ENCODE measurements at places on chromosomes 7 and 10.
A peak's percentile ranks its signal among the peaks of the same experiment; 100 is the strongest.

GRCh38 chr7:96177353-96177752 is 144.5 kb downstream of the SLC25A13 start:
- DNase-seq = no peak

- DNase-seq = no peak
Observed at GRCh38 chr7:98795741-98796493, 73.9 kb downstream of the TMEM130 start.

- DNase-seq = no peak
Observed at GRCh38 chr7:114832906-114833595, 88.8 kb upstream of the MDFIC start.

DNA sequence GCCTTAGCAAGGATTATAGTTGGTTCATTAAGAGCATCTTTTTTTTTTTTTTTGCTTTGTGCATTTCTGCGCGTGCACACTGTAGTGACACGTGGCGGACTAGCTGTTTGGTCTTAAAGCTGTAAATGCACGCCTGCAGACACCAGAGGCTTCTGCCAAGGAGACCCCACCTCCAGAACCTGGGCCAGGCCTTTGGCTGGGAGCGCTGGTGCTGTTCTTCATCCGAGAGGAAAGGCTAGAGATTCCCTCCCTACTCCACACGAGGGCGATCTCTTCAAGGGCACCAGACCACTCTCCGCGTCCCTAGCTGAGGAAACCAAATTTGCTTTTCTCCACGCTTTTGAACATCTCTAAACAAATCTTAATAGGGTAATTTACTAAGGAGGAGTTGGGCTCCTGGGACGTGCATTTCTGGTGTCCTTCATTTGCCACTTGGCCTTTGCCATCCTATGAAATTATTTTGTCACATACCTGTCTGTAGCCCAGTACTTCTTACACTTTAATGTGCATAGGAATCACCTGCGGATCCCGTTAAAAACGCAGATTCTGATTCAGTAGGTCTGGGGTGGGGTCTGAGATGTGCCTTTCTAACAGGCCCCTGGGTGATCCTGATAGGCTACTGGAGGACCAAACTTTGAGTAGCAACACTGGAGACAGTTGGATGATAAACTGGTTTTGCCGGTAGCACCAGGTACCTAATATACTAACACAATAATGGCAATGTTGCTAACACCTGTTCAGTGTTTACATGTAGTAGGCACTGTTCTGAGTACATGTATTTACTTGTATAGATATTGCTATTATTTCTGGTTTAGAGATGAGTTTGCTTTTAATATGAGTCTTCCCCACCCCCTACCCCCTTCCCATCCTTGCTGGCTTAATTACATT is 1.3 kb upstream of the SLC26A5 start:
- peak; percentile 50 for DNase-seq

DNA sequence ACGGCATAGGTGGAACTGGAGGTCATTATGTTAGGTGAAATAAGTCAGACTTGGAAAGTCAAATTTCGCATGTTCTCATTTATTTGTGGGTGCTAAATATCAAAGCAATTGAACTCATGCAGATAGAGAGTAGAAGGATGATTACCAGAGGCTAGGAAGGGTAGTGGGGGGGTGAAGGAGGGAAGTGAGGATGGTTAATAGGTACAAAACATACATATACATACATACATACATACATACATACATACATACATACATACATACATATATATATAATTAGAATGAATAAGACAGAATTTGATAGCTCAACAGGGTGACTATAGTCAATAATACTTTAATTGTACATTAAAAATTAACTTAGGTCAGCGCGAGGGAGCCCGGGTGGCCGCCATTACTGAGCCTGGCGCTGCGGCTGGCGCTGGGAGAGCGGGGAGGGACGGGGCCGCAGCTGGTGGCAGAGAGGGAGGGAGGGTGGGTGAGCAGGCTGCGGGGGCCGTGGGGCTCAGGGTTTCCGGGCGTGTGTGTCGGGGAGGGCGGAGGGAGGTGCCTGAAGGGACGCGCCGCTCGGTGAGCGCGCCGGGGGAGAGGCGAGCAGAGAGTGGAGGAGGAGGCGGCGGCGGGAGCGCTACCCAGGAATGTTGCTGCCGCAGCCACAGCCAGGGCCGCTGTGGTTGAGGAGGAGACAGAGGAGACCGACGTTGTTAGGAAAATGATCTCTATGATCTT is 85.8 kb upstream of the EGFR start:
- peak; percentile 81 for DNase-seq

DNA sequence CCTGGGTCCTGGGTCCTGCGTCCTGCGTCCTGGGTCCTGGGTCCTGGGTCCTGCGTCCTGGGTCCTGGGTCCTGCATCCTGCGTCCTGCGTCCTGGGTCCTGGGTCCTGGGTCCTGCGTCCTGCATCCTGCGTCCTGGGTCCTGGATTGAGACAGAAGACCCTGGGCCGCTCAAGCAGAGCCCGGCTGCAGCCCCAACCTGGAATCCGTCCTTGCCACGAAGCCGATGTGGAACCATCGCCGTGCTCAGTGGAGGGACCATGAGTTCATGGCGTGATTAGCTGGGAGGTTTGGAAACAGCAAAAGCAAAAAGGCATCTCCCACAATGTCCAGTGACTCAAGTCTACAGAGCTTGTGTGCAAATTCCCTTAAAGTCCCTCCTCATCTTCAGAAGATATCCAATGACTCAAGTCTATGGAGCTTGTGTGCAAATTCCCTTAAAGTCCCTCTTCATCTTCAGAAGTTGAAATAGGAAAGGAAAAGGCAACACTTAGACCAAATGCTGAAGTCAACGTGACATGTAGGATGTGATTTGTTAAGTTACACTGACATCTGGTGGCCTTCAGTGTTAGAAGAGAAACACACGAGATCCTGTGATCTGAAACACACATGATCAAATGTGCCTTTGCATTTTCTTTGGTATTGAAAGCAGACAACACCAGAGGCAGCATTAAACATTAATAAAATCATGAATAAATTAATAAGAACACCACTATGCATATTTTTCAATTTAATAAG is 179.9 kb downstream of the PTPRN2 start:
- DNase-seq = peak; percentile 51

- no peak for DNase-seq
Observed at GRCh38 chr10:74223755-74224529, 72.9 kb downstream of the ADK start.

DNA sequence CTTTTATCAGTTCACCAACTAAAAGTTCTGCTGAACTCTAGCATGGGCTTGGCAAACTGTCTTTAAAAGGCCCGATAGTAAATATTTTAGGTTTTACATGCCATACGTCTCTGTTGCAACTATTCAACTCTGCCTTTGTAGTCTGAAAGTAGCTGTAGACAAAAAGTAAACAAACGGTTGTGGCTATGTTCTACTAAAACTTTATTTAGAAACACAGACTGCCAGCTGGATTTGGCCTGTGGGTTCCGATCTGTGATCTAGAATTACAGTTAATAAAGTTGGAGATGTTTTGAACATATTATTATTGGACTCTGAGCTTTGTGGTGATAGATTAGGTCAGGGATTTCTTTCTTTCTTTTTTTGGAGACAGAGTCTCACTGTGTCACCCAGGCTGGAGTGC is 33.1 kb downstream of the VPS50 start:
- DNase-seq = no peak

- no peak for DNase-seq
Observed at GRCh38 chr10:5557799-5558771, 33.3 kb downstream of the CALML3 start.

DNA sequence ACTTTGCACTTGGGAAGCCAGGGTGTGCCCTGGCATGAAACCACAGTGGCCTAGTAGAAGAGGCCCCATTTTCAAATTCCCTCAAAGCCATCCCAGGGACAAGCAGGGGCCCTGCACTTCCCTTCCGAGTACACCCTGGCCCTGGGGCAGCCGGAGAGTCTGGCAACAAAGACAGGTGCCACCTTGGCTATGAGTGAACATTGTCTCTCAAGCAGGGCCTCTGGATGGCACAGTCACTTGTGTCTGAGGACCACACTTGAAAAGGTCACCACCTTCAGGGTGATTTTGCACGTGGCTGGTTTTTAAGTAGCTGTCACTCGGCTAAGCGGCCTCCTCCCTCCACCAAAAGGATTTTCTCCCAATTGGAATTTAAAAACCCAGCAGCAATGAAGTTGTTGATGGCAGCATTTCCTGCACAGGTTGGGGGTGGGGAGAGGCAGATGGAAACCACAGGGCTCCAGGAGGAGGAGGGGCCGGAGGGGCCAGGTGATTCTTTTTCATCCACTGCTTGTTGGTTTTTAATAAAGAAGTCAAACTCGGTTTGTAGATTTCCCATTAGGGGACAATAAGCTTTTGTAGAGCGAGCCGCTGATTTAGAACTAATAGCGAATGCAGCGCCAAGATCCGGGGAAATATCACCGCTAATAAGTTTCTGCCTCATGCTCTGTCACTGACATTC is 33.9 kb downstream of the C10orf105 start:
- no peak for DNase-seq

DNA sequence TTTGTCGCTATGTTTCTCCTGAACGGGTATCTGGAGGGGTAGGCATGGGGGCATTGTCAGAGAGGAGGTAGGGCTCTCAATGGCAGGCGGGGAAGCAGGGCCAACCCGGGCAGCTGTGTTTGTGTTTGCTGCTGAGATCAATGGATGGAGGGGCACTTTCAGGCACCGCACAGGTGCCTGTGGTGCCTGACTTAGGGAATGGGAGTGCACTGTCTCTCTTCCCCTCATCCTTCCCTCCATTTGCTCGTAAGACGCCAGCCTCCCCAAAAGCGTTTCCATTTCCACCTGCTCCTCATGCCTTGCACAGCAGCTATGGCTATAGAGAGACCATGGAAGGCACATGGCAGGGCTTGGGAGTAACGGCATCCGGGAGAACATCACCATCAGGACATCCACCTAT is 615.9 kb upstream of the FOXK1 start:
- no peak for DNase-seq

DNA sequence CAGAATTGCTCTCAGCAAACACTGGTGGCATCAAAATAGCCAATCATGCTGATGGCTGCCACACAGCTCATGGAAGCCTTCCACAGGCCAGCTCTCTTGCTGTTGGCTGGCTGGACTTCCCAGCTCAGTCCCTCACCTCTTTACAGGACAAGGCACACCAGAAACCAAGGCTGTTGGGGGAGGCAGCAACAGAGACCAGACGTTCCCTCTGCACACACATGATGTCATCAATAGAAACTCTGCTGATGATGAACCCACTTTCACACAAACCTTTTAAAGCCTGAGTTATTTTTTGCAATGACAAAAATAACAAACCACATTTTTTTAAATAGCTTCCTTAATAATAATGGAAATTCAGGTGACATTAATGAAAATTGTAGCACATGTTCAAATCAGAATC is 300.9 kb upstream of the C7orf33 start:
- no peak for DNase-seq

GRCh38 chr10:113425541-113425951 is 127.3 kb upstream of the HABP2 start:
- DNase-seq = no peak

DNA sequence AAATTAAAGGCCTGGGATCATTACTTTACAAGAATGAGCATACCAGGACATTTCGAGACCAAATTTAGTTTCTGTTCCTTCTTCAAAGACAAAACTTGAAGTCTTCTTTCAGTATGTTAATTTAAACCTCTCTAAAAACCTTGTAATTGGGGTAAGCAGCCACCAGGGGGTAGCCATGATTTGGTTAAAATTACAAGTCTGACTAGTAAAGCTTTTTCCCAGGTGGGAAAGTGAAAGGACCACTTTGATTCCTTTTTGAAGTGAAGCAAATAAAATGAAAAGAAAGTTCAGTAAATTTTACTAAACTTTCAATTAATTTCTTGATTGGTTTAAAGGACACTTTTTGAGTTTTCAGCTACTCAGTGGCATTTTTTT is 294.3 kb downstream of the BBS9 start:
- DNase-seq = no peak

DNA sequence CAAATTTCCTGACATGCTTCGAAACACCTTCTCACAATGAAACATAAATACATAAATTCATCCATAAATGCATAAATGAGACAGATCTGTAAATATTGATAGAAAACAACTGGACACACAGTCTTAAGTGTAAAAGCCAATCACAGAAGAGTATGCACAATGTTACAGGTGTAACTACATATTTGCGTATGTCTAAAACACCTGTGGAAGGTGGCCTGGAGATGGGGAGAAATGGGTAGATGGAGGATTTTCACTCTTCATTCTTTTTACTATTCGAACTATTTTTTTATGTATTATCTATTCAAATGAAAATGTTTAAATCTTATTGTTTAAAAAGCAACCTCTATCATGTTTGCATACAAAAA is 860 bp downstream of the IQUB start:
- no peak for DNase-seq

GRCh38 chr7:133724148-133724547 is 403.0 kb upstream of the LRGUK start:
- DNase-seq = no peak

DNA sequence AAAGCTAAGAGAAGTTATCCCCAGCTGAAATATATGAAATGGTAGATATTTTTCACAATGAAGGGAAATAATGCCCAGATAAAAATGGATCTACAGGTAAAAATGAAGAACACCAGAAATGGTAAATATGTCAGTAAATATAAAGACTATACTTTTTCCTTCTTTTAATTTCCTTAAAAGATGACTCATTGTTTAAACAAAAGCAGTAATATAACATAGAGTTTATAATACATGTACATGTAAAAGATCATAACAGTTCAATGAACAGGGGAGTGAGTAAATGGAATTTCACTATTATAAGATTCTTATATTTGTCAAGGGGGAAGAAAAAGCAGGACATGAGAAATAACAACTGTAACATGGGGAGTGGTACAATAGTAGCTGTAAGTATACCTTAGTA is 7.4 kb downstream of the POT1 start:
- DNase-seq = no peak

DNA sequence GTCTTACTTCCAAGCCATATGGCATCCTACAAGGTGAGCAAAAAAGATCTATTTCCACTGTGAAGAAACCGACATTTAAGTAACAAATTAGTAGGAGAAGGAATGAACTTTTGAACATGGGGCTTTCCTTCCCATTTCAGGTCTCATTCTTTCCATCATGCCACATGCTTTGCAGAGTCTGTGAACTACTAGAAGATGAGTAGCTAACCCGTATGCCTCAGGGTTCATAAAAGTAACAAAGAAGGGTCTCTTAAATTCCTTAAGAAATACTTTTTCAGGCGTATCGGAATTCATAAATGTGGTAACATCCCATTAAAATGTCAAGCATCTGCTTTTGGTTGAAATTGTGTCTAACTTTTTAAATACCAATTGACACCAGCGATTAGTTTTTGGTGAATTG is 81.3 kb upstream of the TNS3 start:
- no peak for DNase-seq

- DNase-seq = no peak
Observed at GRCh38 chr7:135258585-135258984, 24.9 kb downstream of the STRA8 start.

DNA sequence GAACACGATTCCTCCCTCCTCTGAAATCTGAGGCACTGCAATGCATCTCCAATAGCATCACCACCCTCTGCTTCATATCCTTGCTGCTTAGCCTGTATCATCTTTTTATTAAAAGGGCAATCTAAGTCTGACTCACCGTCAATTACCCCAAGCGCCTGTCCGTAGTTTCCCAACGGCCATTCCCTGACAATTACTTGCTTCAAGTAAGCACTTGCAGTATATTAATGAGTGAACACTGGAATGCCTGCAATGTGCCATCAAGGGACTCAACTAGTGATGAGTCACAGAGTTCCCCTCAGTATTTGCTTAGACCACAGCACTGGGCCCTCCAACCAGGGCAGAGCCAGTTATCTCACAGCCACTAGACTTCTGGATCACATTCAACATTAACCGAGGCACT is 19.5 kb upstream of the PPP1R3C start:
- no peak for DNase-seq

Data from NCI-H1436 (cell line).